Forelimb muscle (tissue), 1 donor: ENCODE measurements at places on chromosomes 2 and 18.

DNA sequence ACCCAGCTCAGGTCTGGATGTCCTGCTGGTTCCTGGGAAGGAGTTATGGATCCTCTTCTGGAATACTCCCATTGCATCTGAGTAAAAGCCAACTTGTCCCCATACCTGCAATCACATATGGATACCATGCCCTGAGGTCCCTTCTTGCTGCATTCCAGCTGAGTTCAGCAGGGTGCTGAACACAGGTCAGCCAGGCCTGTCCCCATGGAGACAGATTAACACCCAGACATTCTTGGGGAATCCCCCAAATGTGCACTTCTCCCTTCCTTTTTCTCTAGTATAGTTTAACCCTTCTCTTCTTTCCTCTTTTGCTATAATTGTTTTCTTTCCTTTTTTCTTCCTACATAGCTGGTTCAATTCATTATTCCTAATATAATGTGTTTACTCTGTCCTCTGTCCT is 799.6 kb upstream of the HS6ST1 start:
- no peak for DNase-seq

DNA sequence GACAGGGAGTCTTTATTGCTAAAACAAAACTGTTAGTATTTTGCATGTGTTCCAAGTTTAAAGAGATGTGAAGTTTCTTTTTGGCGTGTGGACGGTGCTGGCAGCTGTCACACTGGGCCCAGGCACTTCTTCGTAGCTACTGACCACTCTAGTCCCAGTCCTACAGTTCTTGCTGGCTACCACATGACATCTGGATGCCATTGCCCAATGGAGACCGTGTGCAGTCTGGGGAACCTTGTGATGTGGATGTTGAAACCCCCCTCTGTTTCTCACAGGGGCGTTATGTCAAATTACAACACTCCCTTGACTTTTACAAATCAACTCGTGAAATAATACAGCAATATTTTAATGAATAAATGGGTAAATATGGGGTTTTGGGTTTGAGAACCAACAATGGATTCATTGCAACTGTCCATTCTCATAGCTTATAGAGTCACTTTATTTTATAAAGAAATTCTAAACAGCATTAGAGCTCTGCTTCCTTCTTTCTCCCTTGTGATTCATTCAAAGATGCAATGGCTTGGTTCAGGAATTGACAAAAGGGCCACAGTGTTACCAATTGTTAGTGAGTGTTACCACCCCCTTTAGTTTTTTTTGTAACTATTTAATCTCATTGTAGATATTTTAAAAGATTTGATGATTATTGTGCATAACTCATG is 1.2 kb downstream of the GPD2 start:
- DNase-seq, result no peak

GRCh38 chr18:51933903-51934302 is 406.1 kb upstream of the DCC start:
- no peak for DNase-seq

GRCh38 chr2:128273469-128274081 is 45.1 kb downstream of the HS6ST1 start:
- no peak for DNase-seq

- no peak for DNase-seq
These were observed 92.9 kb upstream of the LMAN1 start for GRCh38 chr18:59451963-59452362.

DNA sequence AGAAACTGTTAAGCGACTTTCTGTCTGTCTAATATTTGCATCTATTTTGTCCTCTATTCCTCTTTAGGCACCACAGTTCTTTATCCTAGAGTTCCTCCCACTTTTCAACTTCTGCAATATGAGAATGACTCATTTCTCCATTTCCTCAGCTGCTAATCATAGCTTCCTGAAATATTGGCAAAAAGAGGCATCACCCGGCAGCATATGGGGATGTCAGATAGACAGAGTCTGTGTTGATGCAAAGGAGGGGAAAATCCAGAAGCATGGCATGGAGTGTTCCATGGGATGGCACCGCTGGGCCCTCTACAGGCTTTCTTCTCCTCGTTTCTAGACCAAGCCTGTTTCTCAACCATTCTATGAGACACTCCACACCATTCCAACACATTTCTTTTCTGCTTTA is 93.4 kb downstream of the DOCK10 start:
- DNase-seq, result no peak

- DNase-seq, result peak; percentile 52
These were observed 76.9 kb upstream of the PAPOLG start for GRCh38 chr2:60679036-60679780.

- DNase-seq, result no peak
These were observed 95.3 kb downstream of the MREG start for GRCh38 chr2:215917953-215918620.

- no peak for DNase-seq
These were observed 512.9 kb upstream of the ACVR2A start for GRCh38 chr2:147331790-147332419.

- no peak for DNase-seq
These were observed 25.6 kb upstream of the SCYGR1 start for GRCh38 chr2:227413371-227413770.

DNA sequence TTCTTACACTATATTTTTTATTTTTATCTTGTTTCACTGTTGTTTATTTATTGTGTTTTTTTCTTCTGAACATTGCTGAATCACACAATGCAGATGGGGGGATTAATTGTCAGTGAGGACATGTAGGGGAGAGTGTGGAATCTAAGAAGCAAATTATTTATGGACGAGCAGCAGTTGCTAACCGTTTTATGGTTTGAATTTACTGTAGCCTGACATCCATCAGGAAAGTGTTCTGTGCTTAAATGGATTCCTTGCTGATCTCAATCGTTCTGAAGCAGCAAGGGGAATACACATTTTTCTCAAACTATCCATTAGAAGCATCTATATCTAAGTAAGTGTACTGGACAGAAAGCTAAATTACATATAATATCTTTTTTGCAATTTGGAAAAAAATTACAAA is 119.5 kb downstream of the CD8B2 start:
- DNase-seq, result no peak

DNA sequence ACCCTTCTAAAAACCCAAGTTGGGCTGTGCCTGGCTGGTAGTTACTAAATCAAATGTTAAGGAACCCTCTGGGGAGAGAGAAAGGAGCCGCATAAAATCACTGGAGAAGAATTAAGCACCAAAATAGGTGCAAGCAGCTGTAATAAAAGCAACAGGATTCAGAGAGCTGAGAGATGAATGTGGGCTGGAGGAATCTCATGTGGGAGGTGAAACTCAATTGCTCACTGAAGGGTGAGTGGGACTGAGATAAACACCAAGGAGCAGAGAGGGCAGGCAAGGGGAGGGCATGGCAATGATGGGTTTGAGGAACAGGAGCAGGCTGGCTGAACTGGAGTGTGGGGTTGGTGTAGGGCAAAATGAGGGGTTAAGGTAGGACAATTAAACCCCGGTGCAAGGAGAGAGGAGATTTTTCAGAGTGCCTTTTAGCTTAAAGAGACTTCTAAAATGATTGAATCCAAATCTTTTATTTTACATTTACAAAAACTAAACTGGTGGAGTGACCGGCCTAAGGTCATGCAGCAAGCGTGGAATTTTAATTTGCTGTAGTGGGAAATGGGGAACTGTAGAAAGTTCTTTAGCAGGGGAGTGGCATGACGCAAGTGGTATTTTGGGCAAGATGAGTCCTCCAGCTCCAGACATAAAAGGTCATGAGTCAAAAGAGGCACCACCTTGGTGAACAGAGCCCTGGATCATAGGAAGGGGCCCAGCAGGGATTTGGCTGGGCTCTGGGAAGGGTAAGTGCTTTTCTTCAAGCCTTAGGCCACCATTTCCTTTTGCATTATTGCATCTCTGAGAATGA is 10.5 kb downstream of the PLB1 start:
- DNase-seq, result no peak

DNA sequence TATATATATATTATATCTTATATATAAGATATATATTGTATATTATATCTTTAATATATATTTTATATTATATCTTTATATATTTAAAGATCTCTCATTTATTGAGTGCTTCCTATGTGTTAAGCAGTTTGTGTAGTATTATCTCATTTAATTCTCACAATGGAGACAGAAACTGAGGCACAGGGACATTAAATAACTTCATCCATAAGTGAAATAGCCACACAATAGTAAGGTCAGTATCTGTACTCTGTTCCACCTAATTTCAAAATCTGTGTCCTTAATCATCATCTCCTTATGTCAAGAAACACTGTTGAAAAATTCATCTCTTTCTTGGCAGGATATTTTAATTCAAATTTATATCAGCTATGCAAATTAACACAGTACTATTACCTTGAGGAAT is 52.8 kb upstream of the CD302 start:
- DNase-seq, result no peak

DNA sequence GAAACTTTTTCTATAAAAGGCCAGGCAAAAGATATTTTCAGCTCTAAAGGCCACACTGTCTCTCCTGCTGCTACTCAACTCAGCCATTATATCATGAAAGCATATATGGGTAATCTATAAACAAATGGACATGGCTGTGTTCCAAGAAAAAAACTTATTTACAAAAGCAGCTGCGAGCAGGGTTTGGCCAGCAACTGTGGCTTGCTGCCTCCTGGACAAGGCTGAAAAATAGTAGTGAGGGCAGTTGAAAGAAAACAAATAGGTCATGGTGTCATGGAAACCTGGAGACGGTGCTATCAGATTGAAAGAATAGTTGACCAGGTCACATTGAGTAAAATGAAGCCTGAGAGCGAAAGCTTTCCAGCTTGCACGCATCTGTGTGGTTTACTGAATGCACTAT is 89.2 kb upstream of the LRATD1 start:
- DNase-seq, result no peak
